ENCODE measurements at places on chromosomes 1 and 21. TPM values are rescaled to one million over a fixed set of nuclear protein-coding genes. Genes with fewer than 3 reads are reported as not detected.

GCSAML gene
- 0.14 TPM for total RNA-seq

RAVER2 gene
- total RNA-seq = 0.44 TPM

ADORA1 gene
- not detected for total RNA-seq

AGMAT gene
- 31.5 TPM for total RNA-seq

SPRR2G gene
- not detected for total RNA-seq

C1QTNF12 gene
- total RNA-seq = 2.8 TPM

CELF3 gene
- not detected for total RNA-seq

LDLRAD2 gene
- total RNA-seq = not detected

FAM167B gene
- total RNA-seq = 0.57 TPM

CNR2 gene
- 0.02 TPM for total RNA-seq

- no peak for DNase-seq
Measured at GRCh38 chr21:44778094-44778493, 23.5 kb downstream of the UBE2G2 start.

DNA sequence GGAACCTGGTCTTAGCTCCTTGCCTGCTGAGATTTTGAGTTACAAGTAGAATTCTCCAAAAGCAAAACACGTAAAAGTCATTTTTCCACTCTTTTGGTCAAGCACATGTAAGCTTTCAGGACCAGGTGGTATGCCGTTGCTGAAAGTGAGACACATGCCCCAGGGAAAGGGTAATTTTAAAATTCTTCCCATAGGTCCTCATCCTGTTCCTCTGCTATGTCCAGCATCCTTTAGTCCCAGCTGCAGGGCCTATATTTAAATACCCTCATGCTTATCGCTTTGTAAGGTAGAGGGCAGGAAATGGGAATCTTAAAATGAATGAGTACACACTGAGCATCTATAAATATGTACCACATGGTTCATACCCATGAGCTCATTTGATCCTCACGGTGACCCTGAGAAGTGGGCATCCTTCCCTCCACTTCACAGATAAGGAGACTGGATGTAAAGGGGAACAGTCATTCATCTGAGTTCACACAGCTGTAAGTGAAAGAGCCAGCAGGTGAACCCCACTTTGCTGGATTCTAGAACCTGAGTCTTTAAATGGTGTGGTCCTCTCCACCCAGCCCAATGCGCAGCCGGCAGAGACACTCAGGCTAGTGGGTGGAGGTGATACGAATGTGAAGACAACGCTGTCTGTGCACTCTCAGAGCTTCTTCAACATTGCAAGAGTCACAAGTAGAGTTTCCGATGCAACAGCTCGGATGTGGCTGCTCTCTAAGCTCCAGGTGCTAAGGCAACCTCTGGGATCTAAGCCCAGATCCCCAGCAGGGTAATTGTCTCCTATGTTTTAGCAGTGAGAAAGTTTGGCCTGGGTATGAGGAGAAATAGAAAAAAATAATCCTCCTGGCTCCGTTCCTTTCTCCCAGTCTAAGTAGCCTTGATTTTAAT lies 163.5 kb downstream of the PLXNA2 start:
- DNase-seq = no peak

DNA sequence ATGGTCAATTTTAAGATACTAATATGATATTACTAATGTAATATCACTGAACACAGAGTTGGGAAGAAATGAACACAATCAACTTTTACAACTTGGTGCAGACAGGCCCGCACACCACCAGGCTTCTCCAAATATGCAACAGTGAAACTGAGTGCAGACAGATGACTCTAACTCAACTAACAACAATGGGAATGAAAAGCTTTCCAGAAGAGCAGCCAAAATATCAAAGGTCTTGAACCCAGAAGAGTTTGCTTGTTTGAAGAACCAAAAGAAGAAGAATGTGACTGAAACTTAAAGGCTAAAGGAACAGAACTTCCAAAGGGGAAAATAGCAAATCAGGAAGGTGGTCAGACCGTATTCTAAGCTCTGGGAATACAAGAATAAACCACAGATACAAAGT lies 89.8 kb upstream of the COL11A1 start:
- no peak for DNase-seq

GRCh38 chr1:196144588-196144987 lies 463.7 kb downstream of the KCNT2 start:
- DNase-seq = no peak

DNA sequence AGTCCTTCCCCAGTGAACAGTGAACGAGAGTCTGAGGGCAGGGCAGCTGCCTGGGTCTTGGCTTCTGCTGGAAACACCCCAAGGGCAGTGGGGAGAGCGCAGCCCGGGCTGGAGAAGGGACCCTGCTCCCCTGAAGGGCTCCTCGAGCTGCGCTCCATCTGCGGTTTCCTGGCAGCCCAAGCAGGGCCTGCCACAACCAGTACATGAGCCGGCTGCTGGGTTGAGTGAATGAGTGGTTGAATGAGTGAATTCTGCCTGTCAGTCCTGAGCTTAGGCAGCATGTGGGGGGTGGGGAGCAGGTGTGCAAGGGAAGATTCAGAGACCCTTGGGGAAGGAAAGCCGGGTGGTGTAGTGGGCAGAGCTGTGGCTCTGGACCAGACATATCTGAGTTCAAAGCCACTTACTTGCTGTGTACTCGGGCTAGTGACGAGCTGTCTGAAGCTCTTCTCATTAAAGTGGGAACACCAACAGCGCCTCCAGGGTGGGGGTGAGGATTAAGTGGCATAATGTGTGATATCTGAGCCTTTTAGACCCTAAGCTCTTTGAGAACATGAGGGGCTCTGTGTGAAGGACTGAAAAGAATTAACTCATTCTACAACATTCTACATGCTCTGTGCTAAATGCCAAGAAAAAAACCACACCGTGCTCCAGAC lies 3.7 kb downstream of the OPRD1 start:
- peak; percentile 65 for DNase-seq

DNA sequence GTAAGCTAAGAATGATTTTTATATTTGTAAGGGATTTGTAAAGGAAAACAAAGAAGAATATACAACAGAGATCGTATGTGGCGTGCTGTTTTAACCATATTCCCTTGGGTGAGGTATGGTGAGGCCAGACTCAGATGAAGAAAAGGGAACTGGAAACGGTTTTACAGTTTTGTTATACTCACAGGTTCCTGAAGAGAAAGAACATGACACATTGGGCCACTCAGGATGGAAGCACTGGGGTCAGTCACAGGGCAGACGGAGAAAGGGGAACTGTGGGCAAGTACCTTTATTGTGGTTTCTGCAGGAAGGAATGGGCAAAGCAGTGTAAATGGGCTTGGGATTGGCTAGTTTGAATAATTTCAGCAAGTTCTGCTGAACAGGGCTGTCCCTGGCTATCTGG lies 177.4 kb downstream of the LBR start:
- no peak for DNase-seq

DNA sequence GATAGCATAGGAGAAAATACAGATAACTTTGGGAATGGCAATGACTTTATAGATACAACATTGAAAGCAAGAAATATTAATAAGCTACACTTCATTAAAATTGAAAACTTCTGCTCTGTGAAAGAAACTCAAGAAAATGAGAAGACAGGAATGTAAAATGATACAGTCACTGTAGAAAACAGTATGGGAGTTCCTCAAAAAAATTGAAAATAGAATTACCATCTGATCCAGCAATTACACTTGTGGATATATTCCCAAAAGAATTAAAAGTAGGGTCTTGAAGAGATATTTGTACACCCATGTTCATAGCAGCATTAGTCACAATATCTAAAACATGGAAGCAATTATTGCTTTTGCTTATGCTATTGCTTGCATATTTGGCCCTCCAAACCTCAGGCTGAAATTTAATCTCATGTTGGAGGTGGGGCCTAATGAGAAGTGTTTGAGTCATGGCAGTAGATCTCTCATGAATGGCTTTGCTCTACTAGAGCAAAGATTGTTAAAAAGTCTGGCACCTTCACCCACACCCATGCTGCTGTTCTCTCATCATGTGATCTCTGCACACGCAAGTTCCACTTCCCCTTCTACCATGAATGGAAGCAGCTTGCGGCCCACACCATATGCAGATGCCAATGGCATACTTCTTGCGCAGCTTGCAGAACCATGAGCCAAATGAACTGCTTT lies 15.3 kb upstream of the AHCYL1 start:
- no peak for DNase-seq

DNA sequence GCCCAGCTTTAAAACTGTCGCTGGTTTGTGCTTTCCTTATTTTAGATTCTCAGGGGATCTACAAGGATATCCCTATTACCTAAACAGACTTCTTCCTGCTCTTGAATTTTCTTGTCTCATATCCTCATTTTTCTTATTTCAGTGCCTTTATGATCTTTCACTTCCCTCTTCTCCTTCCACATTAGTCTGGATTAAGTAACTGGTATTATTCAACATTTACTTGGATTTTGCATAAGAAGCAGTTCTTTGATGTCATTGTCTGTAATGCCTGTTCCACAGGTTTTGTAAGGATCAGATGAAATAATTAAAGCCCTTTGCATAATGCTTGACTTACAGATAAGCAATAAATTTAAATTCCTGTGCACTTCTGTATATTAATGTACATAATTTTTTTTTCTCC lies 26.5 kb downstream of the CXADR start:
- DNase-seq = no peak

- DNase-seq = no peak
Measured at GRCh38 chr1:5342172-5342571, 650.1 kb downstream of the NPHP4 start.

- DNase-seq = peak; percentile 94
Measured at GRCh38 chr1:110203021-110203661, 7.0 kb upstream of the KCNC4 start.

DNA sequence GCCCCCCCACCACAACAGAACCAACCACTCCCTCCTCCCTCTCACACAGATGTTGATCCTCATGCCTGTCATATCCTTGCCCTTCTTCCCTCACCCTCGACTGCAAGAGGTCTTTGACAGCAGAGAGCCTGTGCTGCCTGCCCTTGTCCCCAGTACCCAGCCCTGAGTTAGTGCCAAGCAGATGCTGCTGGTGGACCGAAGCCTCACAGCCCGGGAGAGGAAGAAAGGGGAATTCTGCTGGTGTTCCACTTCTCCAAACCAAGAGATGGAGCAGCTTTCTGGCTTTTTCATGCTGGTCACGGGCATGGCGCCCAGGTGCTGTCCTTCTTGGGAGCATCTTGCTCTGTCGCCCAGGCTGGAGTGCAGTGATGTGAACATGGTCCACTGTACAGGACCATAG lies 69.1 kb downstream of the SLC66A1 start:
- DNase-seq = no peak

- no peak for DNase-seq
Measured at GRCh38 chr21:17915976-17916375, 96.8 kb upstream of the C21orf91 start.

GRCh38 chr1:161956097-161956496 lies 67.6 kb downstream of the OLFML2B start:
- DNase-seq = no peak

DNA sequence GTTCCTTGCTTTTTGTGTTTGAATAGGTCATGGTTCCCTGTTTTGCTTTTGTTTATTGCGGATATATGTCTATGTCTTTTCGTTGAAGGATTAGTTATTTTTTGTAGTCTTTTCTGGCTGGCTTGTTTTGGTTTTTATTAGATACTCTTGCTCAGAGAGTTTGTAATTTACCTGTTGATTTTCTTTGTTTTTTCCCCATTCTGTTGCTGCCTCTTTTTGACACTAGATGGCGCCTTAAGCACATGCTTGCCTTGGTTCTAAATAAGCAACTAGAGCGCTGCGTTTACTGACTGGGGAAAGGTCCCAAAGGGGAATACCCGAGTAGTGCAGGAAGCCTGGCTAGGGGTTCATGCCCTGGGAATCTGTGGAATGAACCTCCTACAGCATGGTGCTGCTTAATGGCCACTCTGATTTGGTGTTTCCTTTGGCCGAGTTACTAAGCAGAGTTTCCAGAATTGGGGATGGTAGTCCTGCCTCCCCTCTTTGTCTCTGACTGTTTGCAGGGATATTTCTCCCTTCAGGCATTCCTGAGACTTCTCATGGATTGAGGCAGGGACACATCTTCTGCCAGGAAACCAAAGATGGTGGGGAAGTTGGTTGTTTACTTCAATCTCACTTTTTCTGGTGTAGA lies 143.2 kb downstream of the PTPRU start:
- DNase-seq = peak; percentile 74

DNA sequence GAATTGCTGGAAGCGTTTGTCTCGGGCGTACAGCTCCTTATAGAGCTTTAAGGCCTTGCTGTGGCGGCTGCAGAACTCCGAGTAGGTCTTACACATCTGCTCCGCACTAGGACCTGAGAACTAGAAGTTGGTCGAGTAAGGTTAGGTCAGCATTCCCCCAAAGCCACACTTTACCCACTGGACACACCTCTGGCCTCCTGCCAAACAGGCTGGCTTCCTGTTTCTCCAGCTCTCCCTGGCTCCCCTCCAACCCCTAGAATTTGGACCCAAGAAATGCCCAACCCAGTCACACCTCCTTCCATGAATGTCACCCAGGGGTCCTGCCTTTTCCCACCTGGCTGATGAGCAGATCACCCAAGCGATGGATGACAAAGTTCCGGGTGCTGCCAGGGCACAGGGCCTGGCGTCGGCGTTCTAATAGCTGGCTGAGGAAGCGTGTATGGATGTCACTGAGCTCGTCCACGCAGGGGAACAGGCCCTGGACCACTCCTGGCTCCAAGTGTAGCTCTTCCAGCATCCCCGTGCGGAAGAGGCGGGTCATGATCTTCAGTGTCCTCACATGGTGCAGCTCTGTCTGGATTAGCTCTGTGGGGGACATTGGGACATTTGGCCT lies 15.6 kb downstream of the ARHGEF2 start:
- DNase-seq = no peak

DNA sequence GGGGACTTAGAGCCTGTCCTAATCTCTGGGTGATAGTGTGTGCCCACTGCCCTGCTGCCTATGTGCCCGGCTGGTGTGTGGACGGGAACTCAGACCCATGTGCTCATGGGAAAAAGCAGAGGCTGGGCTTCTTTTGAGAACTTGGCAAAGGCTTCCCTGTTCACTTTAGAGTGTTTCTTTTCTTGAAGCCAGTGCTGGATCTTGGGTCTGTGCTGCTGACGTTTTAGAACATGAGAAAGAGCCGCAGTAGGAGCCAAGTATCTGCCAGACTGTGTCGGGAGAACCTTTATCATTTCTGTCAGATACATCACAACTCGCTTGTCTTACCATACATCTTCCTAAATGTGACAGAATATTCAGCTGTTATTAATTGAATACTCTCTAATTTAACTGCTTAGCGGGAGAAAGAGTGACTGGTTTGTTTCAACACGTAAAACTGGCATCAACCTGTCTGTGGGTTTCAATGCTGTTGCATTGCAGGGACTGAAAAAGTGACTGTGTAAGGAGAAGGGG lies 195.2 kb downstream of the PBX1 start:
- DNase-seq = no peak

DNA sequence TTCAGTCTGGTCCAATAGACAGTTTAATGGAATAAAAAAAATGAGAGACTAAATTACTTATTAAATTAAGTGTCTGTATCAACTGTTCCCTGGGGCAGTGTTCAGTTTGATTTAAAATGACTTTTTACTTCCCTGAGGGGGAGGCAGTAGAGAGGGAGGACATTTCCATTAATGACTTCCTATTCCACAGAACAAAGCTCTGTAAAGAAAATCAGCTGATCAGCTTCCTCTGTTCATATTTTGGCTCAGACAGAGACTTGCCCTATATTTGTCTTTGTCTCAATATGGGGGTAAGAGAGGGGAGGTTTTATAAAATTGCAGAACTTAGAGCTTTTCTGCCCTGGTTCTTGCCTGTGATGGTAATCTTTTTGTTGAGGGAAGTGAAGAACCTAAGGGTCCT lies 8.4 kb downstream of the CFAP126 start:
- DNase-seq = no peak
